Activated naive CD4-positive, alpha-beta T cell treated with anti-CD3 and anti-CD28 coated beads, Interleukin-2, amount 50 U/mL, for 72 hours (primary cell): ENCODE measurements at places on chromosomes 1 and 21. TPM values are rescaled to one million over a fixed set of nuclear protein-coding genes. Genes with fewer than 3 reads are reported as not detected.

- DNase-seq, result no peak
Observed at GRCh38 chr21:38813547-38813946, 7.8 kb downstream of the ETS2 start.

DNA sequence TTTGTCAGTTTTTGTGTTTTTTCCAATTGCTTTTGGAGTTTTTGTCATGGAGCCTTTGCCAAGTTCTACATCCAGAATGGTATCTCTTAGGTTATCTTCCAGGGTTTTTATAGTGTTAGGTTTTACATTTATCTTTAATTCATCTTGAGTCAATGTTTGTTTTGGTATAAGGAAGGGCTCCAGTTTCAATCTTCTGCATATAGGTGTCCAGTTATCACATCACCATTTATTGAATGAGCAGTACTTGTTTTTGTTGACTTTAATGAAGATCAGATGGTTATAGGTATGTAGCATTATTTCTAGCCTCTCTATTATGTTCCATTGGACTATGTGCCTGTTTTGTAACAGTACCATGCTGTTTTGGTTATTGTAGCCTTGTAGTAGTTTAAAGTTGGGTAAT is 1233.1 kb downstream of the PLA2G4A start:
- no peak for DNase-seq

Gene HFM1
- total RNA-seq, result not detected

Gene GREM2
- total RNA-seq, result 0.16 TPM
